T-helper 22 cell (primary cell): ENCODE measurements at places on chromosomes 1 and 21.

DNA sequence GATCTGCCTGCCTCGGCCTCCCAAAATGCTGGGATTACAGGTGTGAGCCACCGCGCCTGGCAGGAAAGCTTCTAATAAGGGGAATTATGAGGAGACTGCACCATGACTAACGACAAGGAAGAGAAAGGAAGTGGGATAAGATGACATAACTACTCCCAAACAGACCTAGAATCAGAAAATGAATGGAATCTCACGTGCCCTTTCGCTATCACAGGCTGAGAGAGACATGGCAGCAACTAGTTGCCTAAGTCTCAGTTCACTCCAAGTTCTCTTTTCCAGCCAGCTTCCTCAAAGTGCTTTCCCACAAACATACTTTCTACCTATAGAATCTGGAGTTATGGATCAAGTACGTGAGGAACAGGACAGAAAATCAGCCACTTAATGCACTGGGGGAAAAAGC is 2.0 kb downstream of the PI4KB start:
- DNase-seq = no peak

GRCh38 chr1:233410906-233411305 is 83.4 kb downstream of the MAP3K21 start:
- DNase-seq = no peak

- peak; percentile 77 for DNase-seq
Observed at GRCh38 chr1:16498573-16499413, 15.3 kb downstream of the RNU1-1 start.

- no peak for DNase-seq
Observed at GRCh38 chr1:218674280-218674773, 329.2 kb downstream of the TGFB2 start.

DNA sequence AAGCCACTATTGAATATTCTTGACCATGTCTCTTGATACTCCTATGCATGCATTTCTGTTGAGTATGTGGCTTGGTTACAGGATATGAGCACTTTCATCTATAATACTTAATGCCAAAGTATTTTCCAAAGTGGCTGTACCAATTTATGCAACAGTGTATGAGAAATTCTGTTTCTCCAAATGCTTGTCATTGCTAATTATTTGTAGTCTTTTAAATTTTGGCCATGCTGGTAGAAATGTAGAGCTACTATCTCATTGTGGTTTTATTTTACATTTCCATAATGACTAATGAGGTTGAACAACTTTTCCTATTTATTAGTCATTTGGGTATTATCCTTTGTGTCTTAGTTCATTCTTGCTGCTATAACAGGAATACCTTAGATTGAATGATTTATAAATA is 71.4 kb upstream of the TSPAN2 start:
- DNase-seq = no peak

DNA sequence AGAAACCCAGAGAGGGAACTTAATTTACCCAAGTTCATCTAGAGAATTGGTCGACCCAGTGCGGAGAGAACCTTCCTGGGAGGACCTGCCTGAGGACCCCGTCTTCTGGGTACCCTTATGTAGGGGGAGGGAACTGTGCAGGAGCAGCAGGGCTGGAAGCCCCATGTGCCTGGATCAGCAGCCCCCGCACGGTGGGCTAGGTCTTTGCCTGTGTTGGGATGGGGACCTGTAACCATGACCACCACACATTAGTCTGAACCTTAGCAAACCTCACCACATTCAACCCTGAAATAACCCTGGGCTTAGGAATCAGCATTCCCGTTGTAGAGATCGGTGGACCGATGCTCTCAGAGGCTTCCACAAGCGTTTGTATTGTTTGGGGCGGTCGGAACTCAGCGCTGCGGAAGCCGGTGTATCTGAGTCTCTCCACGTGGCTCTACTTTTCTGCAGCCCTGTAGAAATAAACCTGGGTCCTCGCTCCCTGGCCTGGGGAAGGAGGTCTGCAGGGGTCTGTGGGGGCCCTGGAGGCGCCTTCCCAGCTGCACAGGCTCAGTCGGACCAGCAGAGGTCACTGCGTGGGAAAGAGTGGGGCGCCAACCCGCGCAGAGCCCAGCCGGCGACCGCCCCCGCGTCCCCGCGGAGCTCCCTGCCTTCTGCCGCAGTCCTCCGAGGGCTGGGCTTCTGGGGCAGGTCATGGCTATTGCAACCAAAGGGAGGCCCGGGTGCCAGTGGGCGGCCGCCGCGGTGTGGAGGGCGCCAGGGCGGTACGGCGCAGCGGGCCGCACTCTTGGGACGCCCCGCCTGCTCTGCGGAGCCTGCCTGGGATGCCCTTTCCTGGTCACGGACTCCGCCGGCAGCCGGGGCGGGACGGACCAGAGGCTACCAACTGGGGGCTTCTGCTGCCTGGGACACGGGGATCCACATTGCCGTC is 36.2 kb upstream of the KCNA10 start:
- peak; percentile 7 for DNase-seq

- DNase-seq = no peak
Observed at GRCh38 chr1:179860652-179861051, 17.0 kb downstream of the TOR1AIP2 start.

- DNase-seq = no peak
Observed at GRCh38 chr1:21384620-21385019, 55.3 kb upstream of the NBPF3 start.

DNA sequence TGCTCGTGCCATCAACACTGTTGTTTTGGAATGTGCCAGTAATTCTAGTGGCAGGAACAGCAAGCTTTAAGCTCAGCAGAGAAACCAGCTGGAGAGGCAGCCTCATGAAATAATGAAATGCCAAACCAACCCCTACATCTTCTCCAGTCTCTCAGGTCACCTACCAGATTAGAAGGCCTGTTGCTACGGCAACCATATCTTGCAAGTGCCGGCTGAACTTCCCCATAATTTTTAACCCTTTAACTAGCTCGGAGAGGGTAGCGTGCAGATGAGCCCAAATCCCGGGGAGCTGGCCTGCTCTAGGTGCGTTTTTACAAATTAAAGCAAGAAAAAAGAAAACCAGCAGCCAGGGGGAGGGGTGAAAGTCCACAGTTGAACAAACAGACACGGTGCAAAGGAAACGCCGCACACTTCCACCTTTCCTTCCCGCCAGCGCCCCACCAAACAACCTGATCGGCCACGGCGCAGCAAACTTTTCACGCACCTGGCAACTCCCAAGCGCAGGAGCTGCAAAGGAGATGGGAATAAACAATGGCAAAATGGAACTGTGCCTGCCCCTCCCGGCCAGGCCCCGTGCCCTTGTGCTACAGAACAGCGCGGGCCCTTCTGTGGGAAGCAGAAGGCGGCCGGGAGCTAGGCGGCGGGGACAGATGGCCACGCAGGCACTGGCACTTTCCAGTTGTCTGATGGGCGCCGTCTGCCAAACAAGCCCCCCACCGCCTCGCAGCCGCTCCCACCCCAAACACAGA is 50.1 kb downstream of the SSBP3 start:
- DNase-seq = no peak

DNA sequence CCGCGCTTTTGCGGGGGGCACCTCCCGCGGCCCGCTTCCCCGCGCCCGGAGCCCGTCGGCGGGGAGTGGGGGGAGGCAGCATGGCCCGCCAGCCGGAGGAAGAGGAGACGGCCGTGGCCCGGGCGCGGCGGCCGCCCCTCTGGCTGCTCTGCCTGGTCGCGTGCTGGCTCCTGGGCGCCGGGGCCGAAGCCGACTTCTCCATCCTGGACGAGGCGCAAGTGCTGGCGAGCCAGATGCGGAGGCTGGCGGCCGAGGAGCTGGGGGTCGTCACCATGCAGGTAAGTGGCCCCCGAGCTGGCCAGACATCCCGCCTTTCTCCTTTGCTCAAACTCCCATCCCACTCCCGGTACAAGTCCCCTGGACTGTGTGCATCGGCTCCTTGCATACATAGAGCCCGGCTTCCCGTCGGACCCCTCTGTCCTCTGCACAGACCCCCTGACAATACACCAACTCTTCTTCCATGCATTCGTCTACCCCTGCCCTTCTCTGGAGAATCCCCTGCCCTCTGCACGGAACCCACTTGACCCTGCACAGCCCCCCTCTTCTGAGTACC is 812 bp downstream of the CACHD1 start:
- DNase-seq = no peak

GRCh38 chr1:116503546-116504307 is 67.1 kb downstream of the CD58 start:
- no peak for DNase-seq

- no peak for DNase-seq
Observed at GRCh38 chr1:113027007-113027406, 46.0 kb upstream of the LRIG2 start.

DNA sequence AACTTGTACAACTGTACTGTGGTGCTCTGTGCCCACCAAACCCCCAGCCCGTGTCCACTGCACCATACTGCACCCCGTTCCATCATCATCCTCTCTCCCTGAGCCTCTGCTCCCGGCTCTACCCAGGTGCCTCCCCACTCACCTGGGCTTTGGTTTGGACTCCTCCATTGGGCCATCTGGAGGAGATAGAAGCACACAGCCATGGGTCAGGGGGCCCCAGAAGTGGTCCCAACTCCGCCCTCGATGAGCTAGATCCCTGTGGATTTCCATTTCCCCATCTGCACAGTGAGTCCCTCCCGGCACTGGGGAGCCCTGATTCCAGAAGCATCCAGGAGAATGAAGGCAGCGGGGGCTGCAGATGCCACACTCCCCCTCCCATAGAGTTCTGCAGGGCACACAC is 10.8 kb downstream of the TNNT2 start:
- DNase-seq = no peak

- no peak for DNase-seq
Observed at GRCh38 chr1:19212167-19212566, 2.1 kb upstream of the UBR4 start.

DNA sequence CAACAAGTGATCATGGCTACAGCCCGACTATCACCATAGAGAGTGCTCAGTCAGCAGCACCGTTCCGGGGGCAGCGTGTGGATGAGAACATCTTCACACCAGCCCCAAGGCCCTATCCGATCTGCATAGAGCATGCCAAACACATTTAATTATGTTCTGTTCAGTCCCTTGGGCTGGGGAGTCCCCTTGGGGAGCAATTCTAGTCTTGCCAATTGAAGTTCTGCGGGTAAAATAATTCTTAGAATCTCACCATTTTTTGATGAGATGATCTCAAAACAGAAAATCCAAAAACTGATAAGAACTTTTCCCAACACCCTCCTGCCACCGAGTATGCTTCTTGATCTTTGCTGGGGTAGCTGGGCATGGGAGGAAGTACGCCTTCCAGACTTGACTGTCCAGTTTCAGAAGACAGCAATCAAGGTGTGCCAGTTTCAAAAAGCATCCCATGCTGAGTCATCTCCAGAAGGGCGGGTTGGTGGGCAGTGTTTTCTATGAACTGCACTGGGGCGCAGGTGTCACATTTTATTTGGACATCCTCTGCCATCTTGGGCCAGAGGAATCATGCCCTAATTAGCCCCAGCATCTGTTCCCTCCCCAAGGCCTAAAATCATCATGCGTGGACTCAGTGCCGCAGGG is 20.8 kb upstream of the PTPRF start:
- no peak for DNase-seq

GRCh38 chr21:42617486-42617885 is 35.9 kb upstream of the PDE9A start:
- DNase-seq = no peak

- no peak for DNase-seq
Observed at GRCh38 chr1:16046842-16047241, 3.3 kb downstream of the CLCNKB start.

- DNase-seq = no peak
Observed at GRCh38 chr1:176073524-176074157, 133.4 kb downstream of the COP1 start.

GRCh38 chr1:167776151-167776550 is 54.4 kb downstream of the MPZL1 start:
- DNase-seq = no peak

DNA sequence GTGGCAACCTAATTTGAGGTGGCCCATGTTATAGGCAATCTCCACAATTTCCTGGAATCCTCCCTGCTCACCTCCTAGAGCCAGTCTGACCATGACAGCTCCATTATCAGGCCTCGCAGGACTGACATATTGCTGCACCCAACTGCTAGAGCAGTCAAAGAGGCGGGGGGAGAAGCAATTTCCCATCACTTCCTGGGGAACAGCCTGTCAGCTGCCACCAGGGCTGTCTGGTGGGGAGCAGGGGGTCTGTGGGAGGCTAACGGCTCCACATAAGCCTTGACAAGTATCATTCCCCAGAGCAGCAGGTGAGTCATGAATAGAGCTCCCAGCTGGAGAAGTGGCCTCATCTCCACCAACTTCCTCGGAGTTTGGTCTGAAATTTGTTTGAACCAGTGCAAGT is 322.9 kb downstream of the MATN1 start:
- DNase-seq = no peak

DNA sequence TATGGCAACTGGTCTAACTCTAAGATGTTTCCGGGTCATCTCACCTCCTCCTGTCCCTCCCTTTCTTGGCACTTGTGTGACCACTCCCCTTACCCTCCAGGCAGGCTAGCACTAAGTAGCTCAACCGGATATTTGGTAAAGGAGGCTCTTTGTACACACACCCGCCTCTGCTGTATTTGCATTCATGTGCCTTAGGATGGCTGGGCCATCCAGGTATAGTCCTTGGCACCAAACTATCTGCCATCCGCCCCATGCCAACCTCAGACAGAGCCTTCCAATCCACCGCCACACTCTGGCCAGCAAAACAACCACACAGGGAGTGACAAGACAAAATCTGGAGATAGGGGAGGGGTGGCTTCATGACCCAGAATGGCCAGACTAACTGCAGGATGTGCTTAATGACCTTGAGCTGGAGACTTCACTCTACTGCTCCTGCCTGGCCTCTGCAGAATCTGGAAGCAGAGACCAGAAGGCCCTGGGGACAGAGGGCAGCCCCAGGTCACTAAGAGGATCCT is 59.5 kb downstream of the CDK18 start:
- DNase-seq = no peak

DNA sequence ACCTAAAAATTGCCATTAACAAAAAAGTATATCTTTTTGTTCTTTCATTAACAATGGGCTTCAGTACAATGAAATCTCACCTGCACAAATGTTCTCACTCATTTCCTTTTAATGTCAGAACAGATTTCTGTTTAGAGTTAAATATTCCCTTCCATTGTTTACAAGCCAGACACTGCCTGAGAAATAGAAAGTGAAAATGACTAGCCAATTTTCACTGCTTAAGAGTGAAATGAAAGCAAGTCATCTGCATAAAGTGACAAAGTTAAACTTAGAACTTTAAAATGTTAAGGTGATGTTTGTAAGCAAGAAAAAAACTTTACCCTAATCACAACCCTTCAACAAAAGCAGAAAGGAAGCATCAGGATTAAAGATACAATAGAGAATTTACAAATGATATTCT is 27.5 kb downstream of the COA6 start:
- DNase-seq = no peak

DNA sequence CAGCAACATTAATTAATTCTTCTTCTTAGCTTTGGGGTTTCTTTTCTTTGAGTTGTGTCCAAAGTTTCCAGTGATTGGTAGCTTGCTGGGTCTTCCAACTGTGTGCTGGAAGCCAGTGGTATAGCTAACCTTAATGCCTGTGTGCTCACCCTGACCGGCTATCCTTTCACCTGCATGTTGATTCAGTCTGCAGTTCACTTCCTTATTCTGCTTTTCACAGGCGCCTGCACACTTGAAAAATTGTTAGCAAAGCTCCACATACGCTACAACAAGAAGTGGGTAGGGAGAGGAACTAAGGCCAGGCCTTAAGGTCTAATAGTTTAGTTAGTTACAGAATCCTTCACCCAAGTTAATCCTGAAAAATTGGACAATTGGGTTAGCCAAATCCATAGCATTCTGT is 35.7 kb downstream of the NCF2 start:
- no peak for DNase-seq
